ENCODE measurements at places on chromosomes 1 and 21. TPM values are rescaled to one million over a fixed set of nuclear protein-coding genes. Genes with fewer than 3 reads are reported as not detected.

- no peak for DNase-seq
Observed at GRCh38 chr1:169750041-169750440, 16.2 kb upstream of the SELE start.

DNA sequence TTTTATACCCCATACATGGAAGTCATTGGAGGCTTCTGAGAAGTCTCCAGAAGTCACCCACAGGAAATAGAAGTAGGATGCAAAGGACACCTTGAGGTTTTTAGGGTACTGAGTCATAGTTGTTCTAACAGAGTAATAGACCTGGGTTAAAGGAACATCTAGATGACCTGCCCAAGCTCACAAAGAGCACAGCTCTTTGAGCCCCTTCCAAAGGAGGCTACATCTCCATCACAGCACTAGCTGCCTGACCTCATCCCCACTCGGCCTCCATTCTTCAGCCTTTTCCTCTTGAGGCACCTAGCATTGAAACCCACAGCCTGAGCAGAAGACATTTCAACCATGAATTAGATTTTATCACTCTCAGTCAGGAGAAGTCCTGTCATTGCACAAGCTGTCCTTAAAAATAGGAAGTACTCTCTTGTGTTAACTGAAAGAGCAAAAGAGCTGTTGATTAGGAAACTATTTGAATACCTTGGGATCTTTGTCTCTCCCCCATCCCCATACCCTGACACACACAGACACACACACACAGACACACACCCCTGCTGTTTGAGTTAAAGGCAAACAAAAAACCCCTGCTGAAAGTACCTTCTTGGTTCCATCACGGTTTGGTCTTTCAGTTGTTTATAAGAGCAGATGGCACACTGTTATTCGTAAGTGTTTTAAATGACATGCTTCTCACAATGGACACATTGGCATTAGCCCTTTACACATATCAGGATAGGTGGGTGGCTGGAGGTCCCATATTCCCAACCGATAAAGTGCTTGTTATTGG lies 22.2 kb downstream of the MKNK1 start:
- DNase-seq = no peak

- no peak for DNase-seq
Observed at GRCh38 chr1:160093624-160094290, 4.7 kb downstream of the IGSF8 start.

DNA sequence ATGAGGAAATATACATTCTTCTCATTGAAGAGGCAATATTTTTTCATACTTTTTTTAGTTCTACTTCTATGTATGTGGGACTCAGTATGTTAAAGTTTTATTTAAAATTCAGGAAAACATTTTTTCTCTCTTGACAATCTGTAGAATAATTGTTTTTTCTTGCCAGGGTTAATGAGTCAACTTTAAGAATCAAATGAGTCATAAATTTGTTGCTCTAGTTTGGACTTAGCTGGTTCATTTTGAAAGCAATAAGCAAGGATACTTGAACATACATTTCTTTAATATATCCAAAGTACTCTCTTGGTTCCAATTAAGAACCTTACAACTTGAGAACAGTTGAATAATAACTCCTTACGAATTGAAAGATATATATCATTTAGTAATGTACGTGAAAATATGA lies 1145.3 kb upstream of the B3GALT2 start:
- DNase-seq = no peak

DNA sequence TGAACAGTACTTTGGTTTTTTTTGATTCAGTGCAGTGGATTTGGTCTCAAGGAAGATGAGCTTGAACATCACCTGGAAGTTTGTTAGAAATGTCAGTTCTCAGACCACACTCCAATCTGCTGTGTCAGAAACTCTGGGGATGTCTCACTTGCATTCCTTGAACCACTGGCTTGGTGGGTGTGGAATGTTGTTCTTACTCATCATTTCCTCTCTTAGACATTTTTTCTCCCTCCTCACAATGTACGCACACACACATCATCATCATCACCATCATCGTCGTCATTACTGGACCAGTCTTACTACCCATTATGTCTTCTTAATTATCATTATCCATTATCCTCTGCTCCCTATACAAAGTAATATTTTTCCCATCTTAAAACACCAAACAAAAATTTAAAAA lies 91.9 kb upstream of the KCNK2 start:
- DNase-seq = no peak

- no peak for DNase-seq
Observed at GRCh38 chr1:70205071-70205433, 327 bp downstream of the LRRC40 start.

GRCh38 chr1:212692774-212693644 lies 6.6 kb downstream of the BATF3 start:
- no peak for DNase-seq

GRCh38 chr1:213083112-213083445 lies 32.0 kb downstream of the RPS6KC1 start:
- no peak for DNase-seq

GRCh38 chr1:107524301-107524700 lies 383.5 kb downstream of the NTNG1 start:
- no peak for DNase-seq

DNA sequence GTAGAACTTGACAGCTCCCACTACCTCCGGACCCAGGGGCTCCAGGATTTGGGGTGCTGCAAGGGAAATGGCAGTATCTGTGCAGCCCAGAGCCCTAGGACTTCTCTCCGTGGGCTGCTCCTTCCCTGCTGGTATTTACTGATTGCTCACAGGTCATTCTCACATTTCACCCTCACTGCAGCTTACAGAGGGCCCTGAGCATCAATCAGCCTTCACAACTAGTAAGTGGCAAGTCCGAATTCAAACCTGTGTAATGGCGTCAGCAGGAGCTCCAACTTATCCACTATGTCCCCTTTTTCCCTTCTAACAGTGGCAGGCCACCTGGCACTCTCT lies 32.4 kb downstream of the PIK3C2B start:
- DNase-seq = no peak

DNA sequence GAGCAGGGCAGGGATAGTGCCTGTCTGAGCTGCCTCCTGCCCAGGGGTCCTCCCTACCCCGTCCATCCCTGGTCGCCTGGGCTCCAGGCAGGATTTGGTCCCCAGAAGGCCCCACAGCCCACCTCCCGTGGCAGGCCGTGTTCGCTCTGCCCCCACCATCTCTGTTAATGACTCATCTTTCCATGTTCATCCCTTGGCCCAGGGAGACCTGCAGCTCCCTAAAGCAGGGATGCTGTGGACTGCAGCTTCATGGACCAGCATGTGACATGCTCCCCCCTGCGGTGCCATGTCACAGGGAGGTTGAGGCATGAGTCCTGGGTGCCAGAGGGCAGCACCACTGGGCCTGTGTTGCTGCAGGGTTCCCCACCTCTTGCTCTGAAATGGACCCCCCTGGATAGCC lies 26.8 kb downstream of the UBASH3A start:
- no peak for DNase-seq

GRCh38 chr1:41662765-41663437 lies 178.4 kb upstream of the EDN2 start:
- DNase-seq = peak; percentile 40

DNA sequence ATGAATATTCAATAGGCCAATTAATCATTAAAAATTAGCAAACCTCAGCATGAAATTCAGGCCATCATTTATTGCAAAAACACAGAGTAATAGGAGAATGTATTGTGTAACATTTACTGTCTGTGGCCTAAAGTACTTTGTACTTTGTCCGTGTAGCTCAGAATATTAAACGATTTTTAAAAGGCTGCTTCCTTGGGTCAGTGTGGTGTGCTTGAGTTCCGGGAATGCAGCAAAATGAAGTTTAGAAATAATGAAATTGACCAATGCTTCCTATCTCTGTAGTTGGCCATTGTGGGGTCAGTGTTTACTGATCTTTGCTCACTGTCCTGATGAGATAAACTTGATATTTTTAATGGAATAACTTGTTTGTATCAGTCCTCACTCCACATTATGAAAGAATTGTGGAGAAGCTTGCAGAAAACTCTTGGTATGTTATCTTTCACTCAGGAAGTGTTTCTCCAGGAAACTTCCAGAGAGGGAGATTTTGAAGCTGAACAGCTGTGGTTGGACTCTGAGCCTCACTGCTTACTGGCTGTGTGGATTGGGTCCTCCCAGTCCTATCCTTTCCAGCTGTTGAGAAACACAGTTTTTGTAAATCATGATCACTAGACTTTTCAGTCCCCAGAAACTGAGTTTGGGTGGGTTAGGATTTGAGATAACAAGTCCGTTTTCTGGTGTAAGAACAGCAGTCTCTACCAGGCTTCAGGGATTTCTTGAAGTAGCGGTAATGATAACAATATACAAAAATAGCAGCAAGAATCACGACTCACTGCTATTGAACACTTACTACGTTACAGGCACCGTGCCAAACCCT lies 19.2 kb upstream of the MTARC1 start:
- DNase-seq = no peak

DNA sequence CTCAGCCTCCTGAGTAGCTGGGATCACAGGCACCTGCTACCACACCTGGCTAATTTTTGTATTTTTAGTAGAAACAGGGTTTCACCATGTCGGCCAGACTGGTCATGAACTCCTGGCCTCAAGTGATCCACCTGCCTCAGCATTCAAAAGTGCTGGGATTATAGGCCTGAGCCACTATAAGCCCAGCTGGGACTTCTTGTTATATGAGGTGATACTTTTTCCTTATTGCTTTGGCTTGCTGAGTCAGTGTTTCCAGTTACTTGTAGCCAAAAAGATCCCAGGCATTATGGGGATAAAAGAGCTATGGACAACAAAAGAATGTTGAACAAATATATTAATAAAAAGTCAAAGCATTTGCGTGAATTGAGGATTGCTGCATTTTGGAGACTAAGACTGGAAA lies 69.9 kb upstream of the LPGAT1 start:
- no peak for DNase-seq

- no peak for DNase-seq
Observed at GRCh38 chr1:68751723-68752122, 254.8 kb upstream of the DEPDC1 start.

DNA sequence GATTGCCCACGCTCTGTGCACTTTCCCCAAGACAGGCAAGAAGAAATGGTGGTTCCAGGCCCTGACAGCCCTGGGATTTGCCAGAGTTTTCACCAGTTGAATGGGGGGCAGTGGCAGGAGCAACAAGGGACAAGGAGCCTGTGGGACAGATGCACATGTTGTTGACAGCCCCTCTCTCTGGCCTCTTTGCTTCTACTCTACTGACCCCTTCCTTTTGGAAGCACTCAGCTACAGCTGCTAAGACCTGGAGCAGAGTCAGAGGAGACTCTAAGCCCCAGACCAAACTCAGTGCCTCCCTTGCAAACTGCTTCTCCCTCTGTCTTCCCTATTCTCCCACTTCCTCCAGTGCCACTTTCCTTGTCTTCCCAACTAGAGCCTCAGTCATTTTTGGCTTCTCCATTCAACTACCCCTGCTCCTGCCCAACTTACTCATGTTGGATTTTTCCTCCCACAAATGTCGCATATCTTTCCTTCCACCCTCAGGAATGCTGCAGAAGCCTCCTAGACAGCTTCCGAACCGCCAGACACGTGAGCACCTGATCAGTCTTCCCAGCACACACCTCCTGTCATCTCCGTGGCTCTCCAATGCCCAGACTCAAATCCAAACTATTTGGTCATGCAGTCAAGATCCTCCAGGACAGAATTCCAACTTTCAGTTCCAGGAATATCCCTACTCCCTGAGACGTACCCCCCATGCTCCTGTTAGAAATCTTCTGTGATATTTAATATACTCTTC lies 9.1 kb downstream of the INKA2 start:
- DNase-seq = no peak

- DNase-seq = no peak
Observed at GRCh38 chr1:162772571-162773154, 17.8 kb upstream of the HSD17B7 start.

- no peak for DNase-seq
Observed at GRCh38 chr1:67889953-67890567, 56.8 kb upstream of the GNG12 start.

DNA sequence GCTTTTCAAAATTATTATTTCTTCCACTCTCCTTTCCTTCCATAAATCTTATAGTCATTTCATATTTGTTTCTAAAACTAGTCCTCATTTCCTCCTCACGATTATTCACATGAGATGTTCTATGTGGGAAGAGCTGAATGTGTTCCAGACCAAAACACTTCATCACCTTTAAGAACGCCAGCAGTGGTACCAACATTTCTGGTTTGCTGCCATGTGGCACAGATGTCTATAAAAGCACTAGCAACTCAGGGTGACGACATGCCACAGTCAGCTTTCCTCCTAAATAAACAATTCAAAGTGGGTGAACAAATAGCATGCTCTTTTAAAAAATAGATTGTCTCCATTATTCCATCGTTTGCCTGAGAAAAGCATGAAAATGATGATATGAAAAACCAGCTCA lies 1217.8 kb upstream of the ADGRL2 start:
- no peak for DNase-seq

Gene DIP2A
- total RNA-seq = 48.3 TPM

Gene DYNLT5
- 0.17 TPM for total RNA-seq

Gene LAX1
- total RNA-seq = 3.5 TPM

Gene PRR9
- not detected for total RNA-seq

Gene LGALS8
- 42.0 TPM for total RNA-seq

Gene IQCC
- total RNA-seq = 1.8 TPM

Gene ECM1
- 9.1 TPM for total RNA-seq

Gene SRSF10
- total RNA-seq = 66.5 TPM

Gene CFAP126
- total RNA-seq = not detected

Gene PTPN22
- 5.6 TPM for total RNA-seq

Gene SLC6A9
- total RNA-seq = 42.3 TPM

Gene DDAH1
- 88.5 TPM for total RNA-seq

Gene S100A8
- total RNA-seq = 6.7 TPM

Gene TSPEAR
- not detected for total RNA-seq

Gene USP21
- 19.7 TPM for total RNA-seq
